ENCODE measurements at places on chromosomes 16 and 17. TPM values are rescaled to one million over a fixed set of nuclear protein-coding genes. Genes with fewer than 3 reads are reported as not detected.

Gene ITGAD
- total RNA-seq: not detected

Gene PNMT
- total RNA-seq: 0.31 TPM

Gene MYH11
- 0.32 TPM for total RNA-seq

Gene DYNLRB2
- not detected for total RNA-seq

Gene MYADML2
- total RNA-seq: not detected
